Stimulated activated CD8-positive, alpha-beta memory T cell treated with anti-CD3 and anti-CD28 coated beads, Interleukin-7, amount 100 ng/mL, for 1 hour (primary cell): ENCODE measurements at places on chromosomes 3 and 15.
A peak's percentile ranks its signal among the peaks of the same experiment; 100 is the strongest.

DNA sequence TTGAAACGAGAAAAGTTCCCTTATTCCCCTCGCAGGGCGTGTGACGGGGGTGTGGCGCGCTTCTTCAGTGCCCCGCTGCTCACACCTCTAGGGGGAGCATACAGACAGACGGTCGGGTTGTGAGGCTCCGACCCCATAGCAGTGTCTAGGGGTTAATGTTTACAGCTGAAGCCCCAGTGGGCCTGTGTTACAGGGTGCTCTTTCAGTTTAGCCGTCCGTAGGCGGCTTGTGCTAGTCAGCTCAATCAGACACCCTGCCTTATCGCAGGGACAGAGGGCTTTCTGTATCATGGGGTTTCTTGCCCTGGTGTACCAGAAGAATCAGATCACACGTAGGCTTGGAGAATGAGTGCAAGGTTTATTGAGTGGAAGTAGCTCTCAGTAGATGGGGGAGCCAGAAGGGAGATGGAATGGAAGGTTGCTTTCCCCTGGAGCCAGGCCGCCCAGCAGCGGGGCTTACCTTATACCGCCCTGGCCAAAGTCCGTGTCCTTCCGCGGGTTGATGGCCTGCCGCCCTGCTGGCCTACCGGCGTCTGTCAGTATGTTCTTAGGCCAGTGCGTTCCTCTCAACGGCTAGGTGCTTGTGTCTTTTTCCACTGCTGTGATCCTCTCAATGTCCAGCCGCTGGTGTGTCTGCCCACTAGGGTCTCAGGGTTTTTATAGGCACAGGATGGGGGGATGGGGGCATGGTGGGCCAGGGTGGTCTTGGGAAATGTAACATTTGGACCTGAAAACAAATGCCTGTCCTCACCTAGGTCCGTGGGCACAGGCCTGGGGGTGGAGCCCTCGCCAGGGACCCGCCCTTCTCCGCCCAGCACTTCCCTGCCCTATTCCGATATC is 32.2 kb upstream of the ACP3 start:
- no peak for DNase-seq

DNA sequence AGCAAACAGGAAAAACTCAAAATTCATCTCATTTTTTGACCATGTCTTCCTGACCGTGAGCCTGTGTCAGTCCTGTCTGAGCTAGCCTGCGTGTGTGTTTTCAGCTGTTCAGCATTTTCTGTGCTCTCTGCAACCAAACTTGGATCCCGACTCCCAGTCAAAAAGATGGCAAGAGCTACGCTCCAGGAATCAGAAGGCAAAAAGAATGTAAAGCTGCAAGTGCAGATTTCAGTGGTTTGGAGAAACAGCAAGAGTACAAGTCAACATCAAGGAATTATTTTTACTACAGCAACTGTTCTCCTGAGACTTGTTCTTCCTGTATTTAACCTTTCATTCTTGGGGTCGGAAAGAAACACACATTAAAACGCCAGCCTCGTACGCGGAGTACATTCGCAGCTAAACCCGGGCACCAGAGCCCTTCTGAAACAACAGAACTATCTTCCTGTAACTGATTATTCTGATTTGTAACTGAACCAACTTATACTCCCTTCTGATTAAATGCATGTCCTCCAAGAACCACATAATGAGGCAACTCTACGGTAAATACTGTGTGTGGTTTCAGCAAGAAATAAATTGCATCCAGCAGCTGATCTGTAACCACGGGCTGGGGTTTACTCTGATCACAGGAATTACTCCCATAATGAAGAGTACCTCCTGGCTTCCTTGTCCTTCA is 107.4 kb downstream of the LRIG1 start:
- no peak for DNase-seq

DNA sequence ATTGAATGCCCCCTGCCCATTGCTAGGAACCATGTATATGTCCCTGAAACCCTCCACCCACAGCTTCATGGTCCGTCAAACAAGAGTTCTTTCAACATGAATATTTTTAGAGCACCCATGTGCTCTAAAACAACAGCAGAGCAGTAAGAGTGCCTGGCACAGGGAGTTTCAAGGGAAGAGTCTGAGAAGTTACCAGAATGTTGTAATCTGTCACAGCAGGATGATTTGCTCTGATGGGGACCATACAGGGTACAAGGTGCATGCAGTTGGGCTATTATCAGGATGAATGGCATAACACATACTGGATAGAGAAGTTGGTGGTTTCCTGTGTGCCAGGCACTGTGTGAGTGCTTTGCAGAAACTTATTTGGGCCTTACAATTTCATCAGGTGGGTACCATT is 27.8 kb upstream of the FLNB start:
- no peak for DNase-seq

DNA sequence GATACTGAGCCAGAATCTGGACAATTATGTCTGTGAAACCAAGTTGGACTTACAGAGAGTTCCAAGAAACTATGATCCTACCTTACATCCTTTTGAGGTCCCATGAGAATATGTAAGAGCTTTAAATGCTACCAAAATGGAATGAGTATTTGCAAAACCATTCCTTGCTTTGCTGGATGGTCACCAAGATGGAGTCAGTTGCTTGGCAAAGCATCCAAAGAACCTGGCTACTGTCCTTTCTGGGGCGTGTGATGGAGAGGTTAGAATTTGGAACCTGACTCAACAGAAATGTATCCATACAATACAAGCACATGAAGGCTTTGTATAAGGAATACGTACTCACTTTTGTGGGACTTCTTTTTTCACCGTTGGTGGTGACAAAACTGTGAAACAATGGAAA is 36.2 kb downstream of the AP4E1 start:
- no peak for DNase-seq

DNA sequence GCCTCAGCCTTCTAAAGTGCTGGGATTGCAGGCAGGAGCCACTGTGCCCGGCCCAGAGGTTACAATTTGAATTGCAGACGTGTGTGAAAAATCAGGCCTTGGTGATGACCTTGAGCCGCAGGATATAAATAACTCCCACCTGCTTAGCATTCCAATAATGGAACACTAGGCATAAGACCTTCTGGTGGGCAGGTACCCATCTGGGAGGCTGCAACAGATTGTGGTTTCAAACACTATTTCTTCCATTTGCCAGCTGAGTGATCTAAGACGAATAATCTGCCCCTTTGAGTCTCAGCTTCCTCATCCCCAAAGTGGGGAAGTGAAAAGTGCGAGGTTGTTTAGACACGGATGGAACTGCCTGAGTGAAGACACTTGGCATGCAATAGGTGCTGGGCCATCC is 47.7 kb upstream of the HERC1 start:
- no peak for DNase-seq

DNA sequence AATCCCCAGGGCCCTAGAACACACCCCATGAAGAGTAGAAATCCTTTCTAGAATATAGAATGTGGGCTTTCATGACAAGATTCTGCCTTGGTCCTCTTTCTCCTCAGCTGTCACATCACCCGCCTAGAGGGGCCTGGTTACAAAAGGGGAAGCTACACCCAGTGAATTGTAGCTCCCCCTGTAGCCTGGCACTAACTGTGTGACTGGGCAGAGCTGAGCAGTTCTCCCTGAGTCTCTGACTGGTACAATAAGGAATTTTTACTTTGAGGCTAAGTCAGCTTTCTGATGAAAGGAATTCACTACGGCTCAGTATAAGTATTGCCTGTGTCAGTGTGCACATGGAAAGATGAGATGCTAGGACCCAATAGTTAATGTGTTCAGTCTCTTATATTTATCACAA is 28.7 kb upstream of the ZNF148 start:
- DNase-seq = no peak

GRCh38 chr3:98325055-98325454 is 28.6 kb upstream of the OR5K4 start:
- DNase-seq = no peak

DNA sequence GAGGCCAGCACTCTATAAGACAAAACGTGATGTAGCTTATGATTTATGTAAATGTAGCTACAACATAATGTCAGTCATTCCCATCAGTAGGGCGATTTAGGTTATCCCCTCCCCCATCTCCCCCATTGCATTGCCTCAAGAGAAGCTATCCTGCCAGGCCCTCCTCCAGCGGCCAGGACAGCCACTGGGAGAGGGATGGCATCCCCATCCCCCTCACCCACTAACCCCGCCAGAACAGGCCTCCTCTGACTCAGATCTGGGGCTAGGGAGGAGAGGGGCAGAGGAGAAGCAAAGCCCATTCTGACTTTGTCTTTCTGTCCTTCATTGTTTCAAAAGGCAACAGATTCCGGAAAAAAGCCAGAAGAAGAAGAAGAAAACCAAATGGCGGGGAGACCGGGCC is 32.6 kb upstream of the ESYT3 start:
- no peak for DNase-seq

DNA sequence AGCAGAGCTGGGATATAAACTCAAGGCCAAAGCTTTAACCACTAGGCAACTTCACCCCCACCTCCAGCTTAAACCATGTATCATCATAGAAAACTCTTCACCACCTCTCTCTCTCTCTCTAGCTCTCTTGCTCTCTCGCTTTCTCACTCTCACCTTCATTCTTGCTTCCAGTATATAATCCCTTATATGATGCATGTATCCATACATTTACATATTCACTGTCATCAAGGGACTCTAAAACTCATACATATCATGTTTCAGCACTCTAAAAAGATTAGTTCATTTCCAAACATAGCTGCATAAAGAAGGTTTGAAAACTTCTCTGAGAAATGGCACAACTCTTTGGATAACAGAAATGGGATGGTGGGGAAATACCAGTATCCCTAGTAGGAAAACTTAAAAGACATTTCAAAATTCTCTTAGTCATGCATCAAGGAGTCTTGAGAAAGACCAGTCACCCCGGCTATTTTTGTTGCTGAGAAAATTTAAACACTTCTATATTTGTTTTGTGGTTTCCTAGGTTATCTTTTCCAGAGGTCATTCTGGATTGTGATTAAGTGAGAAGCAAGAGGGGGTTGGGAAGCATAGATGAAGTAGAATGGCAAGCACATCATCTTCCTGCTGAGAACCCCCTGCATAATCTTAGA is 447.8 kb upstream of the THBS1 start:
- no peak for DNase-seq

DNA sequence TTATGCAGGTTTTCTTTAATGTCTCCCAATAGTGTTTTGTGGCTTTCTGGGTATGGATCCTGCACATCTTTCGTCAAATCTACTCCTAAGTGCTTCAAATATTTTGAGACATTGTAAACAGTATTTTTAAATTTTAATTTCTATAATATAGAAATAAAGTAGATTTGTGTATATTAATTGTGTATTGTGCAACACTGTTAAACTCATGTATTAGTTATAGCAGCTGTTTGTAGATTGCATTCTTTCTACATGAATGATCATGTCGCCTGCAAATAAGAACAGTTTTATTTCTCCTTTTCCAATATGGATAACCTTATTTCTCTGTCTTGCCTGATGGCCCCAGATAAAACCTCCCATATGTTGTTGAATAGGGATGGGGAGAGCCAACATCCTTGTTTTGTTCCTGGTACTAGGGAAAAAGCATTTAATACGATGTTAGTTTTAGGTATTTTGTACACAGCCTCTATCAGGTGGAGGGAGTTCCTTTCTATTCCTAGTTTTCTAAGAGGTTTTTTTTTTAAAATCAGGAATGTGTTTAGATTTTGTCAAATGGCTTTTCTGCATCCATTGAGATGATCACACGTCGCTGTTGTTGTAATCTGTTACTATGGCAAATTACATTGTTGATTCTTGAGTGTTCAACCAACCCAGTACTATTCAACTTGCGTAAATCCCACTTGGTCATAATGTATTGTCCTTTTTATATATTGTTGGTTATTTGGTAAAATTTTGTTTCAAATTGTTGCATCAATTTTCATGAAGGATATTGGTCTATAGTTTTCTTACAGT is 71.1 kb upstream of the DGKG start:
- DNase-seq = no peak

- no peak for DNase-seq
Observed at GRCh38 chr3:18575573-18575972, 150.4 kb upstream of the SATB1 start.

- peak; percentile 17 for DNase-seq
Observed at GRCh38 chr3:129383292-129383860, 45.1 kb downstream of the EFCAB12 start.

GRCh38 chr15:41018534-41018933 is 65.3 kb downstream of the CHAC1 start:
- no peak for DNase-seq

GRCh38 chr3:23767546-23767945 is 38.2 kb upstream of the UBE2E1 start:
- no peak for DNase-seq

- no peak for DNase-seq
Observed at GRCh38 chr3:184672335-184672734, 39.5 kb downstream of the MAGEF1 start.

GRCh38 chr3:86793786-86794185 is 197.2 kb downstream of the VGLL3 start:
- no peak for DNase-seq

- no peak for DNase-seq
Observed at GRCh38 chr3:28250999-28251398, 9.6 kb downstream of the CMC1 start.

DNA sequence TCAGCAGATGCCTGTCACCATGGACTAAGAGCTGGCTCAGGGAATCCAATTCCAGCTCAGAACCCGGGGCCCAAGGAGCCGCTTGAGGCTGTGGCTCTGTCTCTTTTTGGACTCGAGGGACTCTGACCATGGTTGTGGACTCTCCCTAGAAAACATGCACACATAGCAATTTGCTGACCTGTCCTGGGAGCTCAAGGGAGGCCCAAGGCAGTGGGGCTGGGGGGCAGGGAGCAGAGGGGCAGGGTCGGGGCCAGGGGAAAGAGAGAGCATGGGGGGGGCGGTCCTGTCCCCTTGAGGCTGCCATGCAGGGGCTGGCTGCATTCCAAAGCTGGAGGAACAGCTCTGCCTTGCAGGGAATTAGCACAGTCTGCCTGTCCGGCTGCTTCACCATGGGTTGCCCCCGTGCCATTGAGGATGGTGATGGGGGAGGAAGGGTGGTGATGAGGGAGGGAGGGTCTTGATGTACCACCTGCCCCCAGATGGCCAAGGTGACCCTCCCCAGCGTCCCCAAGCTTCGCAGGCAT is 190.1 kb downstream of the GOLGA6L6 start:
- no peak for DNase-seq

DNA sequence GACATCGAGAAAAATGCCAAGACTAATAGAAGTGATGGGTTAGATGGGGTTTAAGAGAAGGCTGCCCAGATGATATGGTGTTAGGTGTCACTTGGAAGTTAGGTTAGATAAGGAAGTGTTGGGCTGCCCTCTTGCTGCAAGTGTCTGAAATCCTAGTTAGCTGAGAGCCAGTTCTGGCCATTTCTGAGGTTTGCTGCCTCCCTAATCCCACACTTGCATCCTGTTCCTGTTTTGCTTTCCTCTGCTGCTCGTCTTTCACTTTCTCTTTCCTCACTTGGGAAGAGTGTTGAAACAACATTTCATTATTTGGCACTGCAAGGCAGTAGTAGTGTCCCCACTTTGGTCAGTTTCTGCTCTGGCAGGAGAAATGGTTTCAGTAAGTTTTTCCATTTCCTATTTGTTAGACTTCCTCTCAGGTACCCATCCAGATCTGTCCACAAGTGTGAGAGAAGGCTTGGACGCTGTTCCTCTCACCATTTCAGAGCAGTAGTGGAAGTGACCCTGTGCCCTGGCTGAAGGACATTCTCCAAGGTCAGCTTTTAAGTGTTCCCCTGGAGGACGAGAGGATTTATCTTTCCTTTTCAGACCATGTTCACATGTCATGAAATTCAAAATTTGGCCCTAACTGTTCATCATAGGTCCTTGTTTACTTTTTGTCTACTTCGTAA is 93.3 kb downstream of the ADAMTSL3 start:
- DNase-seq = no peak

- no peak for DNase-seq
Observed at GRCh38 chr3:7203969-7204847, 343.3 kb downstream of the GRM7 start.
